Stimulated activated CD8-positive, alpha-beta memory T cell treated with anti-CD3 and anti-CD28 coated beads, Interleukin-4, amount 100 ng/mL, for 1 hour (primary cell): ENCODE measurements at places on chromosomes 3 and 15.

DNA sequence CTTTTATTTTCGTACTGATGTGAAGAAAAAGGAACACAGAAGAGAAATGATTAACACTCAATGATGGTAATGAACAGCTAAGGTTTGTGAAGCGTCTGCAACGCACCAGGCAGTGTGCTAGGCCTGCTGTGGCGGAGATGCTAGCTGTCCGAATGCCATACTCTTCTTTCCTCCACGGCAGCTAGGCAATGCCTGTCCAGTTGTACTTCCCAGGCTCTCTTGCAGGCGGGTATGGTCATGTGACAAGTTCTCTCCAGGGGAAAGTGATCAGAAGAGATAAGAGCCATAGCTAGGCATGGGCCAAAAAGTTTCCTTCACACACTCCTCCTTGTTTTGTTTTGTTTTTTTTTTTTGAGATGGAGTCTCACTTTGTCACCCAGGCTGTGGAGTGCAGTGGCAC is 6.7 kb downstream of the TADA3 start:
- DNase-seq, result no peak

- no peak for DNase-seq
Observed at GRCh38 chr15:59437142-59437816, 707 bp upstream of the FAM81A start.

GRCh38 chr3:174403831-174404230 is 455.3 kb upstream of the NAALADL2 start:
- no peak for DNase-seq

- no peak for DNase-seq
Observed at GRCh38 chr3:152964911-152965609, 130.1 kb downstream of the P2RY1 start.

DNA sequence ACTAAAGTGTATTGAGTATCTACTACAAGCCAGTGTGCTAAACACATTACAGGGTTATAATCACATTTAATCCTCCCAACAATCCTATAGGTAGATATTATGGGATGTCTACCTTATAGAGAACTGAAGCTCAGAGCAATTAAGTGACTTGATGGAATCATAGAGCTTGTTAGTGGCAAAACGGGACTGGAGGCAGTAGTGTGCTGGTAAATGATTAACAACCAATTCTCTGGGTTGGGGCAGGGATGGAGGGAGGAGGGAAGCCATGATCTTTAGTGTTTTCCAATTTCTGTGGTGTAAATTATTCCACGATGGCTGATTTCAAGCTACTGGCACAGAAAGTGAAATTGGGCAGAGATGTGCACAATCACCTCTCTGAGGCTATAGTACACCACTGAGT is 18.5 kb upstream of the CSRNP1 start:
- DNase-seq, result no peak
